ENCODE measurements at places on chromosomes 16 and 17. TPM values are rescaled to one million over a fixed set of nuclear protein-coding genes. Genes with fewer than 3 reads are reported as not detected.
A peak's percentile ranks its signal among the peaks of the same experiment; 100 is the strongest.

- no peak for DNase-seq
These were observed 41.8 kb upstream of the NACA2 start for GRCh38 chr17:61632826-61633225.

- DNase-seq, result peak; percentile 98
These were observed 13.9 kb upstream of the KIFC3 start for GRCh38 chr16:57815987-57816745.

DNA sequence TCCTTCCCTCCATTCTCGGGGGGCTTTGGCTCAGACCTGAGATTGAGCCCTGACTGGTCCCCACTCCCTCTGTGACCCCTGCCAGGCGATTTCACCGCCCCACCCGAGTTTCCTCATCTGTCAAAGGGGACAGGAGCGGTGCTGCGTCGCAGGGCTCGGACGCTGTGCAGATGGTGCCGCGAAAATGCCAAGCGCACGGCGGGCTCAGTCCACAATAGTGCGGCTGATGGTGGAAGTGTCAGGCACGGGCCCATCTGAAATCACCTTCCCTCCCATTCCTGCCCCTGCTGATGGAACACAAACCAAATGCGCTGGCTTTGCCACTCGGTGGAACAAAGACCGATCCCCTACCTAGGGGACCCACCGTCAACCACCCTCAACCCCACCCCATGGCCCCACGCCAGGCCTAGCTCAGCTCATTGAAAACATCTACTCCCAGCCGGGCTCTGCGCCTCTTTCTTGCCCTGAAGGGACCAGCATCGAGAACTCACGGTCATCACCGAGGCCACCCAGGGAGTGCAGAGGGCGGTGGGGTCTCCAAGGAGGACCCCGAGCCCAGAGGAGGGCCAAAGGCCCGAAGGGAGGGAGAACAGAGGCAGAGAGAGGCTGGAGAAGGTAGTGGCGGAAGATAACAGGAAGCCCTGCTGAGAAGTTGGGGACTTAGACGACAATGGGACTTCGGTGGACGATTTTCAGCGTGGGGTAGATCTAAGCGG is 1.4 kb downstream of the CARHSP1 start:
- peak; percentile 94 for DNase-seq

DNA sequence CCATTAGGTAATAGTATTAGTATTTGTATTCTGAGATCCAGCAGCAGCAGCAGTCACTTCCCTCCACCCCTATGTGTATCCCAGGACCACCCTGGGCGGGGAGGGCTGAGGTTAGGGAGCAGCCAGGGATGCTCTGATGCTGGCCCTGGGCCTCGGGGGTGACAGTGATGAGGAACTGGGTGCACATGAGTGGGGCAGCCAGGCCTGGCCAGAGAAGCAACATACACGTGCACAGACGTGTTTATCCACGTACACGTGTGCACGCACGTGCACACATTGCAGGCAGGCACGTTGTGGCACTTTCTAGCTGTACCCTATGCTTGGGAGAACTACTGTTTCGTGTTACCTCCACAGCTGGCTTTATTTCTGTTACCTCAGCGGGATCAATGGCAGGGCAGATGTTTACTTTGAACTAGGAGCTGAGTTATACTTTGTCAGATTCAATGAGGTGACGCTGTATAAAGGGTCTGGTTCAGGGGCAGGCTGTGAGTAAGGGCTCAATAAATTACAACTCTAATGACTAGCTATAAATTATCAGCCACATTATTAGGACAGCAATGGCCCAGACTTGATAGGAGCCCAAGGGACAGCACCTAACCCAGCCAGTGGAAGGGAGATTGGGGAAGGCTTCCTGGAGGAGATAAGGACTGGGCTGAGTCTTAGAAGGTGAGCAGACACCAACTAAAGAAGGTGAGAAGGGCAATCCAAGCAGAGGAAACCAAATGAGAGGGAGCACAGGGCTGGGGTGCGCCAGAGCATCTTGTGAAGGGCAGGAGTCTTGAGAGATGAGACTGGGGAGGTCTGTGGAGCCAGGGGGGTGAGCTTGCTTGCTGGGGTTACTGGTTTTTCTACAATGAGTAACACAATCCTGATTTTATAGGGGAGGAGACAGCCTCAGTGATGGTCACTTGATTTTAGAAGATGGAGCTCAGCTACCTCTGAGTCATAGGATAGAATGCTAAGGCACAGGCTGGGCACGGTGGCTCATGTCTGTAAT is 22.4 kb upstream of the CA4 start:
- DNase-seq, result peak; percentile 42

- DNase-seq, result no peak
These were observed 28.4 kb downstream of the MYH3 start for GRCh38 chr17:10628756-10629155.

GRCh38 chr17:79011451-79012147 is 2.0 kb upstream of the CANT1 start:
- DNase-seq, result no peak

GRCh38 chr16:26598061-26598460 is 468.7 kb upstream of the C16orf82 start:
- DNase-seq, result no peak

The KRT24 gene
- not detected for total RNA-seq

The NOTUM gene
- total RNA-seq, result 3.5 TPM

The GRAP gene
- total RNA-seq, result 1.5 TPM

The TMEM204 gene
- 26.0 TPM for total RNA-seq

The SOX15 gene
- 70.4 TPM for total RNA-seq

The CYBA gene
- total RNA-seq, result 36.2 TPM
